ENCODE measurements at places on chromosomes 12 and 14. TPM values are rescaled to one million over a fixed set of nuclear protein-coding genes. Genes with fewer than 3 reads are reported as not detected.

DNA sequence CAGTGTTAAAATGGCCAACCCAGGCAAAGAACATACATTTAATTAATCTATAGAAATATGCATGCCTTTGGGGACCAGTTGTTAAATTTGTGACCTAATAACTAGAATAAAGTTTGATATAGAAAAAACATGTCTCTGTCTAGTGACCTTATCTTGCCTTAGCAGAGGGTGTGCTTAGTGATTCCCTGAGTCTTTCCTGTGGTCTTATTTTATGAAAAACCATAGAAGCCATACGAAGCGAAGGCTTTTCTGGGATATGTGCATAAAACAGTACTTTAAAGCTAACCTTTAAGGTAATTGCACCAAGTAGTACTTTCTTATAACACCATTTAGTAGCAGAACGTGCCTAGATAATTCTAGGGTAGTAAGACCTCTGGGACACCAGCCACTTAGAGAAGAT, 379.4 kb downstream of the ZFP36L1 start:
- peaks cover 9% of the 10 kb centered on the region for H3K4me1 ChIP-seq
- no peak overlapping the region for H3K4me3 ChIP-seq
- no peaks in the 10 kb centered on the region for H3K36me3 ChIP-seq
- no peaks in the 10 kb centered on the region for H3K27me3 ChIP-seq
- no peak for DNase-seq

DNA sequence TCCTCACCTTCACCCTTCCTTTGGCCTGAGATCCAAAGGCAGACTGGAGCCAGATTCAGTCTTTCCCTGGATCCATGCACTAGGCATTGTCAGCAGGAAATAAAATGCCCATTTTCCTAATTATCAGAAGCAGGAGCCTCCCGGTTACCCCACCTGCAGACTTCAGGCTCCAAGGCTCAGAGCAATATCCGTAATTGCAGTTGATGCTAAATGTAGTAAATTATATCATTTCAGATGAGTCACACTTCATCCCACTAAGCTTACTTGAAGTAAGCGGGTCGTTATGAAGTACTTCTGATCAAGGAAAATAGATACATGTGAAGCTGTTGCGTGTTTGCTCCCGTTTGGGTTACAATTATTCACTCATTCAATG, 110.7 kb upstream of the SFSWAP start:
- H3K27me3 ChIP-seq: peaks cover 76% of the 10 kb centered on the region
- no peaks in the 10 kb centered on the region for H3K36me3 ChIP-seq
- no peak overlapping the region for H3K4me3 ChIP-seq
- DNase-seq: no peak
- H3K27ac ChIP-seq: no peak overlapping the region
- no peaks in the 10 kb centered on the region for H3K4me1 ChIP-seq

- H3K4me3 ChIP-seq: no peak overlapping the region
- peak; percentile 56 for DNase-seq
- H3K27me3 ChIP-seq: no peaks in the 10 kb centered on the region
- peaks cover 4% of the 10 kb centered on the region for H3K36me3 ChIP-seq
- peak overlapping the region; percentile 91 for H3K27ac ChIP-seq
These were observed 42.8 kb downstream of the PITPNM2 start for GRCh38 chr12:123107926-123108681.

DNA sequence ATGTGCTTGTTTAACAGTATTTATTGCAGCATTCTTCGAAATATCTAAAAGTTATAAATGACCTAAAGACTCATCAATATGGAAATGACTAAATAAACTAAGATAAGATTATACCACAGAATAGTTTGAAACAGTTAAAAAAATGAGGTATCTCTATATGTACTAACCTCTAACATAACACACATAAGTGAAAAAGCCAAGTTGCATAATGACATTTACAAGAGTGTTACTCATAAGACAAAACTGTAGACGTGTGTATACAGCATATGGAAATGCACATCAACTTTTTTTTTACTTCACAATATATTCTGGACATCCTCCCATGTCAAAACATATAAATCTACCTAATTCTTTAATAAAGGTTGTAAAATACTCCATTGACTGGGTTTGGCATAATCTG, 22.8 kb downstream of the CPM start:
- no peaks in the 10 kb centered on the region for H3K27me3 ChIP-seq
- H3K27ac ChIP-seq: no peak overlapping the region
- no peak overlapping the region for H3K4me3 ChIP-seq
- no peaks in the 10 kb centered on the region for H3K36me3 ChIP-seq

SLC25A29 gene
- total RNA-seq: 24.5 TPM

- H3K4me3 ChIP-seq: no peak overlapping the region
- DNase-seq: no peak
- peaks cover 49% of the 10 kb centered on the region for H3K36me3 ChIP-seq
These were observed 6.9 kb downstream of the ZBTB39 start for GRCh38 chr12:56999456-56999855.

DNA sequence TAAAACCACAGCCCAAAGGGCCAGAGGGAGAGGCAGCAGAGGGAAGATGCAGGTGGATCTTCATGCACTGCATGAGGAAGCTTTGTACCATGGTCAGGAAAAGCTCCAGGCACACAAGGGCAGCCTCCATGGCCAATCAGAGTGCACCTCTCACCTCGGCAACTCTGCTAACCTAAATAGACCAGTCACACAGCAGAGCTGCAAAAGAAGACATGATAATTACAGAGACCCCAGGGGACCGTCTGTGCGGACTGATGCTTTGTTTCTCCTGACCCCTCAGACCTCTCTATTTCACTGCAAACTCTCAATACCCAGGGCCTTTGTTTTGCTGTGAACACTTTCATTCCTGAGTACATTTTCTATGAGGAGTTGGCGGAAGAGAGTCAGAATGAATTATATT, 10.7 kb upstream of the TCL1B start:
- no peak overlapping the region for H3K4me3 ChIP-seq
- peaks cover 90% of the 10 kb centered on the region for H3K27me3 ChIP-seq
- H3K4me1 ChIP-seq: no peaks in the 10 kb centered on the region
- no peak for DNase-seq

DNA sequence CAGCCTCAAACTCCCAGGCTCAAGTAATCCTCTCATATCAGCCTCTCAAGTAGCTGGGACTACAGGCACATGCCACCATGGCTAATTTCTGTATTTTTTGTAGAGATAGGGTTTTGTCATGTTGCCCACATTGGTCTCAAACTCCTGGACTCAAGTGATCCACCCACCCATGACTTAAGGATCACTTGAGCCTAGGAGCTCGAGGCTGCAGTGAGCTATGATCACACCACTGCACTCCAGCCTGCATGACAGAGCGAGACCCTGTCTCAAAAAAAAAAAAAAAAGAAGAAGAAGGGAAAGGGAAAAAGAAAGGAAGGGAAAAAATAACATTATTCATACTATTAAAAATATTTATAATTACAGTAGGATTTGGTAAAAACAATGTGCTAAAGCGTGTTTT, 19.2 kb downstream of the EPS8 start:
- H3K4me3 ChIP-seq: no peak overlapping the region
- H3K36me3 ChIP-seq: no peaks in the 10 kb centered on the region
- DNase-seq: no peak
- H3K27ac ChIP-seq: peak overlapping the region; percentile 32
- no peaks in the 10 kb centered on the region for H3K27me3 ChIP-seq

DNA sequence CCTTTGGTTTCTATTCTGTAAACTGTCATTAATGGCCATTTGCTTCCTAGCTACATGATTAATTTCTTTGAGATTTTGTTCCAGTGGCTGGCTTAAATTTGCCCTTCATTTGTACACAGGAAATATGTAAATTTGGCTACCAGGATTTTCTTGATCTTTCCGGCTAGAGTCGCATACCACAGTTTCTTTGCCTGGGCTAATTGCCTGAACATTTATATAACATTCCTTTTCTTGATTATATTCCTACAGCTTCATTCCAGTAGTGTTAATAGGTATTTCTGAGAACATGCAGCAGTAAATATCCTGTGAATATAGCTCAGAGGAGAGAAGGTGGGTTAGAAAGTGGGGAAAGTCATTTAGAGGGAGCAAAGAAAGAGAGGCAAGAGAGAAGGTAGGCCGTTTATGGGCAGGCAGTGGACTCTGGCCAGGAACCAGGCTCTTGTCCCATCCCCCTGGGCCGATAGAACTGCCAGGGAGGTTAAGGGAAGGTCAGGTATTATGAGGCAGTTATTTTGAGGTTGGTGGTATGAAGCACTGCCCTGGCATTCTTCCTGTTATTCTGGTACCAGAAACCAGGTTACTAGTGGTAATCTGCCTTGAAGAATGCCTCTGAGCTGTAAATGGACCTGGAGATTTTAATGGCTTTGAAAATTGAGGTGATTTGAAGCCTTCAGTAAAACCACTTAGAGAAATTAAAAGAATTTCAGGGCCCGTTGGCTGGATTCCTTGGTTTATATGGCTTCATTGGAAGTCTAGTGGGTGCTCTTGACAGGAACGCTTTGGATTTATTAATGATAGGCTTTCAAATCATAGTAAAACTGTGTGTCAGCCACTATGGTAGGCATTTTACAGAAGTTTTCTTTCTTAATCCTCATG, 4.4 kb downstream of the RNF10 start:
- H3K27ac ChIP-seq: peak overlapping the region; percentile 96
- peaks cover 13% of the 10 kb centered on the region for H3K36me3 ChIP-seq
- H3K4me3 ChIP-seq: peak overlapping the region; percentile 93
- no peaks in the 10 kb centered on the region for H3K27me3 ChIP-seq
- peak; percentile 73 for DNase-seq

ESPL1 gene
- total RNA-seq: 0.36 TPM

GRCh38 chr12:58925751-58926150, 5.4 kb upstream of the LRIG3 start:
- no peaks in the 10 kb centered on the region for H3K36me3 ChIP-seq
- H3K27me3 ChIP-seq: no peaks in the 10 kb centered on the region
- H3K27ac ChIP-seq: no peak overlapping the region
- no peak overlapping the region for H3K4me3 ChIP-seq

PTGDR gene
- total RNA-seq: 1.3 TPM

GRCh38 chr12:80862531-80862930, 75.2 kb downstream of the LIN7A start:
- H3K36me3 ChIP-seq: no peaks in the 10 kb centered on the region
- H3K4me1 ChIP-seq: peaks cover 36% of the 10 kb centered on the region
- no peaks in the 10 kb centered on the region for H3K27me3 ChIP-seq
- no peak overlapping the region for H3K4me3 ChIP-seq

MIP gene
- not detected for total RNA-seq

DNA sequence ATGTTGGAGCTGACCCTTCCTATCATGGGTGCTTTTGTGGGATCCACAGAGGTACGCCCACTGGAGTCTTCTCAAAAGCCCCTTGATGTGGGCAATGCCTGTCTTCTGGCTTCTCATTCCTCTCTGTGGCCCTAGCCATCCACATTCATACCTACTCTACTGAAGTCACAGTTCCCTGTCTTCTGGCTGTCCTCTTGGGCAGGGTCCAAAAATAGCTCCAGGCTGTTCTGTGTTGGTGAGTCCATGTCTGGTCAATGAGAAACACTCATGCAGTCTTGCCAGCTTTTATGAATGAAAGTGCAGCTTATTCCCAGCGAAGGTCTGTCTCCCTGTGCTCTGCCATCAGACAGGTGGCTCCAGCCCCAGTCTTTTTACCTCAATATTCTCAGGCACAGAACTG, 135.9 kb upstream of the MDM1 start:
- H3K4me1 ChIP-seq: no peaks in the 10 kb centered on the region
- H3K27ac ChIP-seq: no peak overlapping the region
- no peak for DNase-seq
- H3K36me3 ChIP-seq: no peaks in the 10 kb centered on the region

DNA sequence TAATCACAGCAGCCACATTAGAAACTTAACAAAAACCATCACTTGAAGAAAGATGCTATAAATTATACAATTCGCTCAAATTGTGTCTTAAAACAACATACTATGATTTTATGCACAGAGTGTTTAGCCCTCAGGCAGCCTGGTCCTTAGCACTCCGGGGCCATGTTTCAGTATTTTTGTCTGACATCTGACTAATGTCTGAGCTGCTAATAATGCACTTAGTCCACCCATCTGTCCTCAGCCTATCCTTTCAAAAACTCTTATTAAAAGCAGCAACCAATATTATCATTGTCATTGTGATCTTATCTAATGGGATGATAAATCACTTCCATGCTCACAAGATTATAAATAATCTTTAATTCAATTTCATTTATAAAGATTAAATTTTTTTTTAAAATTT, 602.7 kb upstream of the FOXG1 start:
- no peak overlapping the region for H3K27ac ChIP-seq
- no peak overlapping the region for H3K4me3 ChIP-seq
- H3K4me1 ChIP-seq: no peaks in the 10 kb centered on the region
- DNase-seq: no peak
- no peaks in the 10 kb centered on the region for H3K27me3 ChIP-seq

DNA sequence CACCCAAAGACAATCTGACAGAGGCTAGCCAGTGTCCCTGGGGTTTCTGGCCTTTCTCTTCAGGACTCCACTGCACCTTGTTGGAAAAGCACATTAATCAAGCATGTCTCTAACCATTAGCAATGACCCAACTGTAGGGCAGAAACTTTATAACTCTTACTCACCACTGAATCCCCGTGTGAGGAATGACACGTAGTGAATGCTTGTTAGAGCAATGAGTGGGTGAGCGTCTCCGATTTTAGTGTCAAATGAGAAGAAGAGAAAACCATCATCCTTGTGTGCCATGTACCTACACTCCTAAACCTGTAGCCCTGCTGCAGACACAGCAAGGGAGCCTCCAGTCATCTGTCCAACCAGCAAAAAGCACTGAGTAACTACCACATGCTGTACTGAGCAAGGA, 56.5 kb upstream of the GPR68 start:
- H3K4me3 ChIP-seq: no peak overlapping the region
- DNase-seq: no peak
- peaks cover 47% of the 10 kb centered on the region for H3K27me3 ChIP-seq
- H3K36me3 ChIP-seq: no peaks in the 10 kb centered on the region
- no peak overlapping the region for H3K27ac ChIP-seq
- H3K4me1 ChIP-seq: peaks cover 20% of the 10 kb centered on the region
